ENCODE measurements at places on chromosomes 2 and 18.

DNA sequence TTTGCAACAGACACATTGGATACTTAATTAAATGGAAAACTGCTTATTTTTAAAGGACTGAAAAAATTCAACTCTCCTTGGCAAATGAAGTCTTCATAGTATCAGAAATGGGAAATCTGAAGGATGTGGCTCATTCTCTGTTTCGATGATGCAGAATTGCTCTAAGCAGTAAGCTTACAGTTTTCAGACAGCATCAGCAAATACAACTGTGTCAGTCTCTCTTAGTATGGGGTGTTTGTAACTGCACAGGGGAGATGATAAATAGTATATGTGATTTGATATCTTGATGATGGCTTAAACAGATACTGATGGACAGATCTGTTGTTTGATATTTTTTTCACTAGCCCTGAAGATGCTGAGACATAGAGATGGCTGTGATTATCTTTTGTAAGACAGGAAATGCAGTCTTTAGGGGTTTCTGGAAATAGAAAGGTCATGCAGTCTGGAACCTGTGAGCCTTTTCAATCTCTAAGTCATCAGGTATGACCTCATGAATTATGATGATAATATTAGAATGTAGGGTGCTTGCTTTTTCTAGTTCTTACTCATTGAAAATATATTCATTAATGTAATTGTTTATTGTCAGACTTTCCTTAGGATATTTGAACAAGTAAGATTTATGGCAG lies 84.2 kb downstream of the SLC4A10 start:
- DNase-seq: no peak

DNA sequence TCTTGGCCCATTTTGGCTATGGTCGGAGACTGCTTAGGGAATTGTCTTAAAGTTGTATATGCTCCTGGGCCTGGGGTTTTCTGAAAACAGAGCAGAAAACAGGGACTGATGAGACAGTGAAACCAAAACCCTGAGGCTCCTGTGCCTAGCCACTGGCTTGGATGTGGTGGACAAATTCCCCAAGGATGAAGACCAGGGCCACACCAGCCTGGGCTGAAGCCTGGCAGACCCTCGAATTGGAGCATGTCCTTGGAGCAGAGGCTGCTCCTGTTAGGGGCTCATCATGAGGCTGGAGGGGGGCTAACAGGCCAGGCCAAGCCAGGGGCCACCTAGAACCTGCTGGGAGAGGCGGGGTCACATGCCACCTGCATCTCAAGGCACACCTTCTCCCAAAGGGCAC lies 68.1 kb downstream of the STPG4 start:
- DNase-seq: no peak

GRCh38 chr2:100957996-100958653 lies 44.0 kb upstream of the RPL31 start:
- no peak for DNase-seq

GRCh38 chr2:32366595-32366994 lies 9.8 kb downstream of the BIRC6 start:
- no peak for DNase-seq

DNA sequence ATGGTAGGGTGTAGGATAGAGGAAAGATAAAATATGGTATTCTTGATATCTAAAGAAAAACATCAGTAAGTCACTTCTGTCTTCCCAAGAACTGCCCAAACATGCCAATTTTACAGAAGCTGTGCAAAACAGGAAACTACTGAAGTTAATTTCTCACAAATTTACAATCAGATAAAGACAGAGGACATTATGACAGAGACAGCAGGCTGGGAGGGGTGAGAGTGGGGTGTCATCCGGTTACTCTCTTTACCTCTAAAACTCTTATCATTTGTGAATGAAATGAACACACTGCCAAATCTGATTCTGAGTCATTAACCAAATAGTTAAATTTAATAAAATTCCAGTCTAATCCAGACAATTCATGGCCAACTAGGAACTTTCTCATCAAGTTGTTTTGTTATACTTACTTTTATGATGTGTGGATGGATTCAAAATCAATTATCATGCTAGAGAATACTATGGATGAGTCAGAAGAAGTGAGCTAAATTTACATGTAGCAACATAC lies 323.2 kb upstream of the MEX3C start:
- DNase-seq: no peak

GRCh38 chr18:24111936-24112335 lies 26.9 kb upstream of the CABYR start:
- DNase-seq: no peak

DNA sequence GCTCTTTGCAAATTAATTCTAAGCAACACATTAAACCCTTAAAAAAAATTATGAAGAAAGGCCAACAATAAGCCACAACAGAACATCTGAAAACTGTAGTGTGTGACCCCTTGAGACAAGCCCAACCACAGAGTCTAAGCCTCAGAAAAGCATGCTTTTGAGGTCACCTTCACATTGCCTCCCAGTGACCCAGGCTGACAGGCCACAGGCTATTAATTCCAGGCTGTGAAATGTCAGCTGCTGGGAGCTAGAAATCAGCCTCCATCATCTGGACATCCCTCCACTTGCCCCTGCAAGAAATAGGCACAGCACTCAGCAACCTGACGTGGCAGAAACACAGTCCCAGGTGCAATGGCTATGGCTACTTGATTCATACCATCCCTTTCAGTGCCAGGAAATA lies 179.4 kb upstream of the ZFP36L2 start:
- DNase-seq: no peak

DNA sequence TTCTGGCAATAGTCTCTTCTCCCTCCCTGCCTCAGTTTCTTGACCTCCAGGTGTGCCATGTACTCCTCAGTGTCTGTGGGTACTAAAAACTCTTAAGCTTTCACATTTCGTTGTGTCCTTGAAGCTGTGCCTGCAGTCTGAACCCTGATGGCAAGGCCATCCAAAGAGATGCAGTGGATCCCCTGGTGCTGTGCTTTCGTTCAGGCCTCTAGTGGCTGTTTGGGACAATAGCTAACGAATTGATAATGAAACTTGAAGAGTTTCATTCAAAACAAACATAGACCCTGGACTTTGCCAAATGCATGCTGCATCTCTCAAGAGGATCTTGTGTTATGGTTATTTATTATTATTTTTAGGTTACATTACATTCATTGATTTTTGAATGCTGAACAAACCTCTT lies 523.1 kb upstream of the FSIP2 start:
- no peak for DNase-seq

DNA sequence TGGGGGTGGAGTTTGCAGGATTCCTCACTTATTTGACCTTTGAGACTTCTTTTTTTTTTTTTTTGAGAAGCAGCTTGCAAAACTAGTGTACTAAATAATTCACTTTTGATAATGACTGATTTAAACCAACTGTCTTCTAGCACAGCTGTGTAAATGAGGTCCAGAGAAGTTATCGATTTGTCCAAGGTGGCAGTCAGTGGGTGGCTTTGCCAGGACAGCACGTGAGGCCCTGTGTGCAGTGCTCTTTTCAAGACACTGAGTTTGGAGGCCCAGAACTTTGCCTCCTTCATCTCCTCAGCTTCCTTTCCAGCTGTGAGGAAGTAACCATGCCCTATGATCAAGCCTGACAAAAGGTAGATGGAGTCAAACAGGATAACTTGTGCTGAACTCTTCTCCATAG lies 92.9 kb upstream of the LCLAT1 start:
- no peak for DNase-seq

DNA sequence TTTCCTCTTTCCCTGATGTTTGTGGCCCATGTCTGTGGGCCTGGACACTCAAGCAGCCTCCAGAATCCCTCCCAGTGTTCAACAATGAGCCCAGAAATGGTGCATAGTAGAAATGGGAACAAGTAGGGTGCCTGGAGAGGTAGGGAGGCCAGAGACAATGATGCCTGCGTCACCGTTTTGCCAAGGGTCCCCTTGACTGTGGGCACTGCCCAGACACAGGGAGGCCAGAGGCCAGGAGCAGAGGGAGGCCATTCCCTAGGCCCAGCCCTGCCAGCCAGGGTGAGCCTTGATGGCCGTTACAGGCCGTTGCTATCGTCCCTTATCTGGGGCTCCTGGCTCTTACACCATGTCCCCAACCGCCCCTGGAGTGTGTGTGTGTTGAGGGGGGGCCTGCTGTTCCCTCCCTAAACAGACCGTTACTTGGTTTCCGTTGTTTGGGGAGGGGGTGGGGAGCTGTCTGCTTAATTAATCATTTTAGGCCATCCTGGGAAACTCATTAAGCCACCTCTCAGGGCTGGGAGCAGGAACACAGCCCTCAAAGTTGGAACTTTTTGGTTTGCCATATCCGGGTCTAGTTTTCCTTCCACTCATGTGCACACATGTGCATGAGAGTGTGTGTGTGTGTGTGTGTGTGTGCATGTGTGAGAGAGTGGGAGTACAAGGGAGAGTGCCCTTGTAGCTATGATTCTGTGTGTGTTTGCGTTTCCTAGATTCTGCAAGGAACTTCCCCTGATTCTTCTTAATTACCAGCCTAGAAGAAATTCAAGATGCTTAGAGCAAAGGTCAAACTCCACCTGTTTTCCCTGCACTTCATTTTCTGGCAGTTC lies 135.2 kb upstream of the HAAO start:
- no peak for DNase-seq

DNA sequence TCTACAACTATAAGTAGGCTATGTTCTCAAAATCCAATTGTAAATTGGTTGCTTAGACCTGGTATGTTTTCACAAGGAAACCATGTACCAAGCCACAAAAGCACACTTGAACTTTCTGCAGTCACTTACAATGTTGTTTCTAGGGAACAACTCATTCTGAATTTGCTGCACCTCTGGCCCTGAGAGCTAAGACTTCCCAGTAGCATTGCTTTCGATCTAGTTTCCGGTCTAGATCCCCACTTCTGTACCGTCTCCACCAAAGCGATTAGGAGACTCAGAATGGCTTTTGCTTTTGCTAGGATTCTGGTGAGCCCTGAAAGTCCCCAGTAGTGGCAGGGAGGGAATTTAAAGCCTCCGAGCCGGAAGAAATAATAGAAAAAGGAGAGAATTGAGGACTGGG lies 313.0 kb downstream of the ARHGAP15 start:
- no peak for DNase-seq
